ENCODE measurements at places on chromosomes 1 and 21.

GRCh38 chr1:20187103-20187812 is 940 bp upstream of the PLA2G2C start:
- DNase-seq, result no peak

GRCh38 chr1:44988531-44989156 is 2.2 kb upstream of the EIF2B3 start:
- DNase-seq, result no peak

DNA sequence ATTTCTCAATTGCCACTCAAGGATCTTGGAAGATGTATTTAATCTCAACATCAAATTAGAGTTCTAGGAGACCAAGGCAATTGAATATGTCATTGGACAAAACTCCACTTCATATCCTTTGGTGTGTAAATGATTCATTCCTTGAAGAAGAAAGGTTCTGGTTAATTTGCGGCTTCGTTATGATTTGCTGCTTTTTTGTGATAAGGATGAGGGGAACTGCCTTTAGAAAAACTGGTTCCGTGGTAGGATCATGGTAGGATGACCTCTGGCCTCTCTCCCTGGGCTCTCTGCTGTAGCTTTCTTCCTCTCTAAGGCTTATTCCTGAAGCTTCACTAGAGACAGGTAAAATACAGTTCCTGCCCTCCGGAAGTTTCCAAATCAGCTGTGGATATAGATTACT is 51.5 kb upstream of the ERRFI1 start:
- DNase-seq, result no peak

DNA sequence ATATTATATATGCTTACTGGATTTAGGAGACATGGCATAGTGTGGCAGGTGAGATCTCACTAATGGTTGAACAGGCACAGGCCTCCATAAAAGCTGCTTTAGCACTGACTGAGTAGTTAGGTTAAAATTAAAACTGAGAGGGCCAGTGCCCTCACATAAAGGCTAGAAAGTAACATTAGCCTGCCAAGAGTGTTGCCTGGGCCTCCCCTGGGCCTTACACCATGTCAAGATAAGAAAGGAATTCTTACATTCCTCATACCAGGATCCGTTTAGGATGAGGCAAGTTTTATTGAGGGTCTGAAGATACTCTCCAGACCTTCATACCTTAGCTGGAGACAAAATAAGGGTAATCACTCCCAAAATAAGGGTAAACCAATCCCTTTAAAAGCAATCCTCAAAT is 1011.8 kb downstream of the PLA2G4A start:
- no peak for DNase-seq

- DNase-seq, result no peak
Observed at GRCh38 chr21:37117204-37117603, 44.1 kb downstream of the TTC3 start.

DNA sequence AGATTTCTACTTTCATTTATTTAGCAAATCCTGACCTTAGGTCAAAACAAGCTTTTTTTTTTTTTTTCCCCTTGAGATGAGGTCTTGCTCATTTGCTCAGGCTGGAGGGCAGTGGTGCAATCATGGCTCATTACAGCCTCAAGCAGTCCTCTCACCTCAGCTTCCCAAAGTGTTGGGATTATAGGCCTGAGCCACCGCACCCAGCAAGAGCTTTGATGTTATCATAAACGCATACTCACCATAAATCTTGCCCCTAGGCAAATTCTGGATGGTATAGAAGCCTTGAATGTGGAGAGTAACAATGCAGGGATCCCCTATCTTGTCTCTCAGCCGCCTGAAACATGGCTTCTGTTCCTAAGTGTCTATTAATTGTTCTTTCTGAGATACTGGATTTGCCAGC is 24.8 kb upstream of the CLDN8 start:
- DNase-seq, result no peak

GRCh38 chr21:35617491-35617890 is 442.8 kb downstream of the SETD4 start:
- DNase-seq, result peak; percentile 35

GRCh38 chr1:50526431-50526830 is 103.2 kb upstream of the DMRTA2 start:
- DNase-seq, result no peak

DNA sequence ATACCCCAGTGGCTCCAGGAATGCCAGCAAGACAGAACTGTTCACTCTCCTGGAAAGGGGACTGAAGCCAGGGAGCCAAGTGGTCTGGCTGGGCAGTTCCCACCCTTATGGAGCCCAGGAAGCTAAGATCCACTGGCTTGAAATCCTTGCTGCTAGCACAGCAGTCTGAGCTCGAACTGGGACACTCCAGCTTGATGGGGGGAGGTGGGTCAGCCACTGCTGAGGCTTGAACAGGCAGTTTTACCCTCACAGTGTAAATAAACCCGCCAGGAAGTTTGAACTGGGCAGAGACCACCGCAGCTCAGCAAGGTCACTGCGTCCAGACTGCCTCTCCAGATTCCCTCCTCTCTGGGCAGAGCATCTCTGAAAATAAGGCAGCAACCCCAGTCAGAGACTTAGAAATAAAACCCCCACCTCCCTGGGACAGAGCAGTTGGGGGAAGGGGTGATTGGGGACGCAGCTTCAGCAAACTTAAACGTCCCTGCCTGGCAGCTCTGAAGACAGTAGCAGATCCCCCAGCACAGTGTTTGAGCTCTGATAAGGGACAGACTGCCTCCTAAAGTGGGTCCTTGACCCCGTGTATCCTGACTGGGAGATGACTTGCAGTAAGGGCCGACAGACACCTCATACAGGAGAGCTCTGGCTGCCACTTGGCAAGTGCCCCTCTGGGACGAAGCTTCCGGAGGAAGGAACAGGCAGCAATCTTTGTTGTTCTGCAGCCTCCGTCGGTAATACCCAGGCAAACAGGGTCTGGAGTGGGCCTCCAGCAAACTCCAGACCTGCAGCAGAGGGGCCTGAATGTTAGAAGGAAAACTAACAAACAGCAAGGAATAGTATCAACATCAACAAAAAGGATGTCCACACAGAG is 568.4 kb downstream of the PLA2G4A start:
- no peak for DNase-seq

GRCh38 chr1:77375541-77375940 is 93.7 kb downstream of the AK5 start:
- no peak for DNase-seq
